Stimulated activated CD8-positive, alpha-beta memory T cell treated with anti-CD3 and anti-CD28 coated beads, Interleukin-4, amount 100 ng/mL, for 1 hour (primary cell): ENCODE measurements at places on chromosomes 2 and 18.

GRCh38 chr2:201118121-201118960 lies 2.4 kb downstream of the CFLAR start:
- DNase-seq: peak; percentile 75

GRCh38 chr2:206597717-206598218 lies 44.5 kb upstream of the FAM237A start:
- DNase-seq: no peak

- DNase-seq: no peak
Observed at GRCh38 chr2:65371074-65371434, 61.3 kb downstream of the SPRED2 start.

DNA sequence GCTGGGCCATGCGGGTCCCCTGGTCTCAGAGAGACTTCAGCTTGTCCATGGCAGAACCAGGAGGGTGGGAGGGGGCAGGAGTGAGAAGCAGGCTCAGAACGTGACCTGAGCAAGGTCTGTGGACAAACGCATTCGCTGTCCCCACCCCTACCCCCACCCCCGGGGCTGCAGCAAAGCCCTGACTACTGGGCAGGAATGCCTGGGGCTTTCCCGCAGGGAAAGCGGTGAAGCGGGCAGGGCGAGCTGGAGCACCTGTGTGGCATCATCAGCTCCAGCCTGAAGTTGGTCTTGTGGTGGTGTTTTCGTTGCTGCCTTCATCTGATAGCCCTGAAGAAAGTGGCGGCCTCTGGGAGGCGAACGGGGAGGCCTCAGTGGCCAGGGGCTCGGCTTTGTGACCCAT lies 26.1 kb upstream of the ALKAL2 start:
- no peak for DNase-seq

DNA sequence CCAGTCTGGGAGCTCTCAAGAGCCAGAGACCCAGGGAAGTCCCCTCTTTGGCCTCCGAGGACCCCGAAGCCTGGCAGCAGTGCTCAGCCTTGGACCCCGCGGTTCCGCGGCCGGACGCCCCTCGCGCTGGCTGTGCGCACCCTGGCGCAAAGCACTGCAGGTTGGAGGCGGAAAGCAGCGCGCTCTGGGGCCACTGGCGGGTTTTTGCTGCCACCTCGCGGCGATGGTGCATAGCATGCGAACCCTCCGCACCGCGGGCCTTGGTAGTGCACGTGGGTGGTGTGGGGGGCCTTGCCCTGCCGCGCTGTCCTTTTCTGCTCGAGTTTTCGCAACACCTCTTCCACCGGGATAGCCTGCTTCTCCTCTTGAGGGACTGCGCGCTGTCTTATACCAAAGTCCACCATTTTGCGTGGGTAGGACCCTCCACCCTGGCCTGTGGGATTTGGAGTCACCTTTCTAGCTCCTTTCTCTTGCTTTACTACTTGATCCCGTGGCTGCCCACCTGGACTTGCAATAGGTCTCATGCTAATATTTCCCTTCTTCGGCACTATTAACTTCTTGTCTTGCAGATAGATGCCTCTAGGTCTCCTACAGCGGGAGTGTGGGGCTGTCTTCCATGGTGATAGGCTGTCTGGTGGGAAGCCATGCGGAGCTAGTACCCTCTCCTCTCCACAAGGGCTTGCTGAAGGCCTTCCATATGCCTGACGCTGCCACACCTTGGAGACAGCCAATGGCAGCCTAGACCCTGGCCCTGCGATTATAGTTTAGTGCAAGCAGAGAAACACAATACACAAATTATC lies 14.3 kb downstream of the SIX3 start:
- peak; percentile 22 for DNase-seq

DNA sequence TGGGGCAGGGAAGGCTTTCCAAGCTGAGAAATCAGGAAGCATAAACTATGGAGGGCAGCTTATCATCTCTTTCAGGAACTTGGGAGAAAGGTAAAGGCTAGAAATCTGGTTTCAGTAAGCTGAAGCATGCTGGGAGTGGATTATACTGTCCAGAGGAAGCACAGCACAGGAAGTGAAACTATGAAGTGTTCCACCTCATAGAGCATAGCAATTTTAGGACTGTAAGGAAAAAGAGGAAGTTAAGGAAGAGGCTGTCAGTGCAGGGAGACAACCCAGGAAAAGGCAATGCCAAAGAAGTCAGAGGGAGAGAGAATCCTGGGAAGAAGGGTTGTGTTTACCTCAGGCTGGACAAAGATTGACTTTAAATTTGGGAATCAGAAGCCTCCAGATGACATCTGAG lies 51.9 kb downstream of the EFEMP1 start:
- DNase-seq: no peak

- no peak for DNase-seq
Observed at GRCh38 chr2:30385327-30385726, 61.7 kb upstream of the LCLAT1 start.

- no peak for DNase-seq
Observed at GRCh38 chr2:122478771-122479170, 723.3 kb downstream of the TSN start.

GRCh38 chr2:203619267-203619878 lies 84.3 kb upstream of the RAPH1 start:
- no peak for DNase-seq

DNA sequence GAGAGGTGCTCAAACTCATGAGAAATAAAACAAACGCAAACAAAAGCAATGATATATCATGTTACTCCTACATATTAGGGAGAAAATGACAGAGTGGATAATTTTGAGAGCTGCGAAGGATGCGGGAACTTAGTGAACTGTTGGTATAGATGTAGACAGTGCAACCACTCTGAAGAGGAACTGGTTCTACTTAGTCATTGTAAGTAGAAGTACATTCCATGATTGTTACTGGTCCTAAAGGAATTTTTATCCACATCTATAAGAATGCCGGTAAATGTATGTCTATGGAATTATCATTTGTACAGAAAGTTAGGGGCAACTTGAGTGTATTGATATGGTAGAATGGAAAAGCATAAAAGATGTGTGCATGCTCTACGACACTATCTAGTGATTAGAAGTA lies 1238.4 kb downstream of the LRP1B start:
- DNase-seq: no peak

GRCh38 chr2:115609978-115610377 lies 1167.5 kb downstream of the DPP10 start:
- DNase-seq: no peak

DNA sequence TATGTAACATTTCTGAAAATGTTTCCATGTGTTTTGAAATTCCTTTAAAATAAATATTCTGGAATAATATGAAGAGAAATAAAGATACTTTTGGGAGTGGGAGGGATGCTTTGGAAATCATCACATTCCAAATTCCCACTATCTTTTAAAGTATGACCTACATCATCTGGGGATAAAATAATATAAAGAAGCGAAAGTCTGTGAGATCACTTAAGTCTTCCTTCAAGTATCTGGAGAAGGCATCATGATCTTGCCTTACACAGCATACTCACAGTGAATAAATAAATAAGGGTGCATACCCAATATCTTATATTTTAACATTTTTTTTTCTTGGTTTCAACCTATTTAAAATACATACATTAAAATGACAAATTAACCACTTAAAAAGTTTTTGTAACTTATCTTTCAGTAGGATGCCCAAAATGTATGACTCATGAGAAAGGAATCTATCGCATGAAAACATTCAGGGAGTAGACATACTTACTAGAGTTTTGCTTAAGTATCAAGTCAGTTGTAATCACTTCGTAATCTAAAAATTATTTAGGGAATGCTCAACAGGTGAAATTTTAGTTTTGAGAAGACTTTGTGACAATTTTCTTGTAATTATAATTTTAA lies 248.3 kb upstream of the COL3A1 start:
- no peak for DNase-seq

- DNase-seq: no peak
Observed at GRCh38 chr2:197124639-197125390, 185.8 kb downstream of the ANKRD44 start.

GRCh38 chr2:71631411-71631931 lies 178.1 kb downstream of the DYSF start:
- DNase-seq: no peak

DNA sequence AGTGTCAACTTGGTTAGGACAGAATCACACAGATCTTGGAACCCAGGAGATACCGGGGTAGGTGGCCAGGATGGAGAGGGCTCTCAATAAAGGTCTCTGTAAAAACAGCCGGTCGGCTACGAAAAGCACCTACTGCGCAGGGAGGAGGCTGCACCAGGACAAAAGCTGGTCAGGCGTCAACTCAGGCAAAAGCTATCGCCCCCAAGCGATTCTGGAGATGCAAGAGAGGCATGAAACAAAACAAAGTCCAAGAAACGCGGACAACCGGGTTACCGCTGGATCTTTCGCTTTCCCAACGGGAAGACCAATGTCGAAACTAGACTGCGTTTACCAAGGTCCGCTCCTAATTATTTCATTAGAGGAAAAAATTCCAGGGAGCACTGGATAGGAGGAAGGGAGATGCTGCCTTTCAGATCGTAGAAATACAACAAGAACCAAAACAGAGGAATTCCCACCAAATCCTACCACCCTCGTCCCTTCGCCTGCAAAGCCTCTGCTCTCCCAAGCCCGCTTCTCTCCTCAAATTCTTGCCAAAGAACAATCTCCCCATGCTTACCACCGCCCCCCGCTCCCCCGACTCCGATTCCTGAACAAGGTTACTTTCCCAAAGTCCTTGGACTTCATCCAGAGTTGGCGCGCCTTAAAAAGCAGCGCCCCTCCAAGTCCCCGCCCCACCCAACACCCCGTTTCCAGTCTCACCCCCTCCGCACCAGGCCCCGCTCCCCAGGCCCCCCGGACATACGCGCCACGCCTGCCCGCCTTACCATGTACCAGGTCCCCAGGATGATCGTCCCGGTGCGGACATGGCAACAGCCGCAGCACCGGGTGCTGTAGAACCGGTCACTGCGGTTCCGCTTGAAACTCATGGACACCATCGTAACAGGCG lies 539 bp downstream of the LAPTM4A start:
- no peak for DNase-seq

DNA sequence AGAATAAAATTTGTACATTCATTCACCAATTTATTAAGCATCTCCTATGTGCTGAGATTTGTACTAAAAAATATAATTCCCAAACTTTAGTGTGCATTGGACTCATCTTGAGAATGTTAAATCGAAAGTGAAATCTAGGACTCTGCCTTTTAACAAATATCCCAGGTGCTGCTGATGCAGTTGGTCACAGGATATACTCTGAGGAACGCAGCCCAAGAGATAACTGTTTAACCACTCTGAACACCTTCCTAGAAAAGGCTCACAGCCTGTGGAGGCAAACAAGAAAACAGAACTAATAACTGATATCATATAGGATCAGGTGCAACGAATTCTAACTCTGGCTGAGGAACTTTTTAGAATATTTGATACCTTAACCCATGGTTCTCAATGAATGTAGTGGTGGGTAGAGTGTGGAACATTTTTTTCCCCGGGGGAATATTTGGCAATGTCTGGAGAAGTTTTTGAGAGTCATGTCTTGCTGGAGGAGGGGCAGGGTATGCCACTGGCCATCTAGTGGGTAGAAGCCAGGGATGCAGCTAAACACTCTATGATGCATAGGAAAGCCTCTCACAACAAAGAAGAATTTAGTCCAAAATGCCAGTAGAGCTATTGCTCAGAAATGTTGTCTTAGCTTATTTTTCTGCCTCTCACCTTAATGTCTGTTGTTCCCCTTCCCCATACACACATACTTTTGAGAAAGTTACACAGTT lies 96.5 kb downstream of the EHBP1 start:
- no peak for DNase-seq

DNA sequence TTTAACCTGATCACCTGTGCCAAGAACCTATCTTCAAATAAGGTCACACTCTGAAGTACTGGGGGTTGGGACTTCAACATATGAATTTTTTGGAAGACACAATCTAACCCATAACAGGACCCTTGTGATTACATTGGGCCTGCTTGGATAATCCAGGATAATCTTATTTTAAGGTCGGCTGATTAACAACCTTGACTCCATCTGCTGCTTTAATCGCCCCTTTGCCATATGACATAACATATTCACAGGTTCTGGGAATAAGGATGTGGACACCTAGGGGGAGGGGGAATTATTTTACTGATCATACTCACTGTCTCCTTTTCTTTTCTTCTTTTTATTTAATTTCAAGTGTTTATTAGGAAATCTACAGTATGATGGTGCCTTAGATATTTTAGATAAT lies 34.8 kb downstream of the CDH20 start:
- DNase-seq: no peak

DNA sequence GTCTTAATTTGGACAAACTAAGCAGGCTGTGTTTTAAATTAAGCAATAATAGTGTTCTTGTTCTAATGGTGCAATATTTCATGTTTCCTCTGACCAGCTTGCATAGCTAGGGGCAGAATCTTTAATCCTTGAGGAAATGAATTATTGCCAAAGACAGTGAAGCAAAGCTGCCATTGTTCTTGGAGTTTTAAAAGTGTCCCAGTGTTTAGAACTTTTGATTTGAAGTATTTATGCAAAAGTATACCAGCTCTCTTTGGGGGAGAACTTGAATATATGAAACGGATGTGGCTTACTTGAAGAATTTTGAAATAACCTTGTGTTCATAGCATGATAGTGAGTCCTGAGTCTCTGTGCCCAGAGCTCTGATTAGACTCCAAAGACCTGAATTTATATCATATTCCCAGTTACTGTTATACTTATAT lies 33.4 kb downstream of the ITGA6 start:
- no peak for DNase-seq

DNA sequence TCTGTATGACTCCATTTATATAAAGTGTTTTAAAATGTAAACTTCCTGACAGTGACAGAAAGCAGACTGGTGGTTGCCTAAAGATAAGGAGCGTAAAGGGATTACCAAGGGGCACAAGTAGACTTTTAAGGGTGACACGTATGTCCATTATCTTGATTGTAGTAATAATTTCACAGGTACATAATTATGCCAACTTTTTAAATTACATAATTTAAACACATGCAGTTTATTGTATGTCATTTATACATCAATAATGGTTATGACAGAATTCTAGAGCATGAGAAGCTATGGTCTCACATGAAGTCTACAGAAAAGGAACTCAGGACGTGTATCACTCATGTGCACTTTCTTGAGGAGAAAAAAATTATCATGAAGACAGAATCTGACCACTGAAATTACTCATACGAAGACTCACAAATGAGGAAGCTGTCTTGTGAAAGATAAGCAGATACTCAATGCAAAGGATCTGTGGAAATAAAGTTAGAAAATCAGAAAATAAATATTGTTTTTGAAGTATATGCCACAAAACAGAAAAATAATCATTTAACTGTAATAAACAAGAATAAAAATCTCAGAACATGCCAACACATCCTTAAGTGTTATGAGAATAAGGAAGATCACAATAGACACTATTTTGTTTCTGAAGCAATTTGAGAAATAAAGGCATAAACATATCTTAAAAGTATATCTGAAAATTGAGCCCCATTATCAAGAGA lies 84.4 kb downstream of the TMEM131 start:
- DNase-seq: no peak
